ENCODE measurements at places on chromosomes 6 and 20.

- DNase-seq = no peak
Measured at GRCh38 chr6:19205076-19205475, 632.1 kb upstream of the ID4 start.

DNA sequence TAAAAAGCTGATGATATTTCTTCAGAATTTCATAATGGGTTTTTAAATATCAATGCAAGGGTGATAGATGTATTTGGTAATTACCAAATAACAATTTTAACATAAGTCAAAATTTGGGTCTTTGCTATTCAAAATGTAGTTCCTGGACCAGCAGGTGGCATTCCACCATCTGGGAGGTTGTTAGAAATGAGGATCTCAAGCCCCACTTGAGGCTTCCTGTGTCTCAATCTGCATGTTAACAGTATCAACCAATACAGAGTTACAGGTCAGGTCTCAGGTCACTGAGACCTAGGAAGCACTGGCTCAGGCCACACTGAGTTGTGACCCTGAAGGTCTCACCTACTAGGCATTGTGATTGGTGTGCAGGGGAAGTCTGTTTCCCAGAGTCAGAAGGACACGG lies 57.2 kb upstream of the MTRF1L start:
- no peak for DNase-seq

- DNase-seq = no peak
Measured at GRCh38 chr6:36662380-36662779, 16.1 kb upstream of the CDKN1A start.

GRCh38 chr20:52372169-52372568 lies 180.6 kb upstream of the ZFP64 start:
- DNase-seq = no peak

GRCh38 chr6:13667655-13668054 lies 44.0 kb downstream of the RANBP9 start:
- DNase-seq = no peak

- peak; percentile 24 for DNase-seq
Measured at GRCh38 chr6:2353412-2354137, 108.2 kb upstream of the GMDS start.

GRCh38 chr20:48349656-48350055 lies 478.1 kb downstream of the PREX1 start:
- DNase-seq = no peak

GRCh38 chr20:32544893-32545840 lies 40.0 kb downstream of the NOL4L start:
- no peak for DNase-seq

GRCh38 chr20:46364670-46365486 lies 41.5 kb downstream of the ELMO2 start:
- no peak for DNase-seq

DNA sequence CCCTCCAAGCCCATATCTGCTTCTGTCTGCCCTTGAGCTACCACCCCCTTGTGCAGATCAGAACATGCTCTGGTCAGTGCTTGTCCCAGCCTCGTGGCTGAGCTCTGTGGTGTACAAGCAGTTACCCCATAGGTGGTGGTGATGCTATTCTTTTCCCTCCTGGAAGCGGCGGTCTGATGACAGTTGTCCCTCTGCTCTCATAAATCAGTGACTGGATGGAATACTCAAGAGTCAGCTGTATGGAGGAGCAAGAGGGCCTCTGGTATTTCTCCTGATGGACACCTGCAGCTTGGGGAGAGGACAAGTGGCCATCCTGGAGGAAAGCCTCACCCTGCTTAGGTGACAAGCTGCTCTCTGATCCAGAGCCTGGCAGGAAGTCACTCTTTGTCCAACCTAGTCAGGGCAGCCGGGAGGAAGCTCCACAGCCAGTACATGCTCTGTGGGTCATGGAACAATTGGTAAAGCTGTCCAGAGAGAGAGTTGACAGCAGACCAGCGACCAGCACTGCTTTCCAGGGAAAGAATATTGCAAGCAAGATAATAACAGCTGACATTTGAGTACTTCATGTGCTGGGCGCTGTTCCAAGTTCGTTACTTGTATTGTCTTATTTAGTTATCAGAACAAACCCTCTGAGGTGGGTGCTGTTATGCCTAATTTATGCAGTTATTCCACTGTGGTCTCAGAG lies 47.1 kb downstream of the SCAND1 start:
- DNase-seq = no peak

DNA sequence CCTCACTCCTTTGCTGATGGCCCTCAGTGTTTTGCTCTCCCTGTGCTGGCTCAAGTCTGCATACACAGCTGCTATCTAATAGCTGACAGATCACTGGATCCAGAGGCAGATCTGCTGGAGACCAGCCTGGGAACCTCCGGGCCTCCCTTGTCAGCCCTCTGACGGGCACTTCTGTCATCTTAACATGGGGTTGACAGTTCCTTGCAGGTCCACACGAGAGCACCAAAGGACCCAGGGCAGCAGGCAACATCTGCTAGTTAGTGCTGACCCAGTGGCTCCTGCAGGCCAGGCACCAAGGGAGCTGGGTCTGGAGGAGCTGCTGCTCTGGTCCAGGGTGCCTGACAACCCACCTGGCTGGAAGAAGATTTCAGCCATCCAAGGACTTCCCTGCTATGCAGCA lies 208.1 kb downstream of the UST start:
- no peak for DNase-seq

GRCh38 chr6:155079985-155080452 lies 84.9 kb downstream of the TIAM2 start:
- no peak for DNase-seq

DNA sequence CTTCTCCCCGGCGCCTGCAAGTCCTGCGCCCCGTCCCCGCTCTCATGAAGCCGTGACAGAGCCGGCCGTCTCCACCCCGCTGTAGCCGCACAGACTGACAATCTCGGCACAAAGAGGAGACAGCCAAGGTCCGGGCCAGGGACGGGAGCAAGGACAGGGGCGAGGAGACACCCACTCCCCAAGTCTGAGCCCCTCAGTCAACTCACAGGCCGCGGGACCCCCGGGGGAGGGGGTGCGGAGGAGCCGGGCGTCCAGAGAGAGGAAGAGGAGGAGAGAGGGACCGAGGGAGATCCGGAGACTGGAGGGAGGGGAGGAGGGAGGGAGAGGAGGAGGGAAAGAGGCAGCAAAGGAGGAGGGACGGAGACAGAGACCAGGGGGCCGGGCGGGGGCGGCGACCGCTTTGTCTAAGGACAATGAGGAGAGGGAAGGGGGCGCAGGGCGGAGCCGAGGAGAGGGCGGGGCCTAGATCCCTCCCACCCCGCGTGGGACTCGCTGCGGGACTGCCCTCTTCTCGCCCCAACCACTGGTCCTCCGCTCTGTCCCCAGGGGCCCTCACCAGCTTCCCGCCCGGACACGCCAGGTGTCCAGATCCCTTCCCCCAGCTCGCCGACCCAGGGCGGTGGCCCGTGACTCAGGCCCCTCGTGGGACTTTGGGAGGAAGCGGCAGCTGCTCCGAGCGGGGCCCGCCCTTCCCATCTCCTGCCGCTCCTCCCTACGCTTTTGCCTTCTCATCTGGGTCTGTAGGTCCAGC lies 638 bp upstream of the PPP1R18 start:
- peak; percentile 87 for DNase-seq

DNA sequence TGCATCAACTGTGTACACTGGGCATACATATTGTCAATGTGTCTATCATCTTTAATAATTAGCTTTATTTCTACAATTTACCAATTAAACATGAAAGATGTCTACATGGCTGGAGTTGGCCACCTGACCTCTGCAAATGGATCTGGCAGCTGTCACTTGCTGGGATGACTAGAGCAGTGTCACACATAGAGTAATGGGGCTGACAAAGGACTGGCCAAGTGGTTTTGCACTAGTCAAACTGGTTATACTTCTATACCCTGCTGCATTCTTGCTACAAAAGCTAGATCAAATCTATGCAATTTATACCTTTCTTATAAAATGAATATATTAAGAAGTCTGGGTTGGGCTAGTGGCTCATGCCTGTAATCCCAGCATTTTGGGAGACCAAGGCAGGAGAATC lies 99.3 kb downstream of the SESN1 start:
- no peak for DNase-seq

DNA sequence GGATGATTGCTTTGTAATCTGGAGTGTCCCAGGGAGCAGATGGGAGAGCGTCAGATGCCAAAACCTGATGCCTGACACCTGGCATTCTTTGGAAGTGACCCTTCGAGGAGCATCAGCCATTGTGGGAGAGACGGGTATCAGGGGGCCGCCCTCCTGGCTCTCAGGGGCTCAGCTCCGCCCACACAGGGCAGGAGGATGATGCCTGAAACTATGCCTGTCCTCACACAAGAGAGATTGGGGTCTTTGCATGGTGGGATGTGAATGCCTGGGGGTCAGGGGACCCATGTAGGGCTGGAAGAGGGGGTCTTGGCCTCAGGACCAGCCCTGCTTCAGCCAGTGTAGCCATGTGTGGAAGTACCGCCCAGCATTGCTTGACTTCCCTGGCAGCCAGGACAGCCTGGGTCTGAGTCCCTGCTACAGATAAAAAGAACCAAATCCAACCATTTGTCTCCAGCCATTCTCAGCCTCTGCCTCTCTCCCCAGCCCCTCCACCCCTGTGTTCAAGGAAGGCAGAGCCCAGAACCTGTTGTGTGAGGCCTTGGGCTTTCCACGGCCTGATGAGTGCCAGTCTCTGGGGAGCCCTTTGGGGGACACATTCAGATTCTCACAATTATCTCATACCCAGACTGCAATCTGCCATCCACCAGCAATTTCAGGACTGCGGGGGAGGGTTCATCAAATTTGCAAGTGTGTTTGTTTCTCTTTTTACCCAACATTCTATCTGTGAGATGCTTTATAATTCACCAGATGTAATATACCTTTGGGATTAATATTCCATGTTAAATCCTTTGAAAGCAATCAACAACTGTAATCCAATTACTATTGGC lies 371.2 kb downstream of the PREX1 start:
- no peak for DNase-seq

DNA sequence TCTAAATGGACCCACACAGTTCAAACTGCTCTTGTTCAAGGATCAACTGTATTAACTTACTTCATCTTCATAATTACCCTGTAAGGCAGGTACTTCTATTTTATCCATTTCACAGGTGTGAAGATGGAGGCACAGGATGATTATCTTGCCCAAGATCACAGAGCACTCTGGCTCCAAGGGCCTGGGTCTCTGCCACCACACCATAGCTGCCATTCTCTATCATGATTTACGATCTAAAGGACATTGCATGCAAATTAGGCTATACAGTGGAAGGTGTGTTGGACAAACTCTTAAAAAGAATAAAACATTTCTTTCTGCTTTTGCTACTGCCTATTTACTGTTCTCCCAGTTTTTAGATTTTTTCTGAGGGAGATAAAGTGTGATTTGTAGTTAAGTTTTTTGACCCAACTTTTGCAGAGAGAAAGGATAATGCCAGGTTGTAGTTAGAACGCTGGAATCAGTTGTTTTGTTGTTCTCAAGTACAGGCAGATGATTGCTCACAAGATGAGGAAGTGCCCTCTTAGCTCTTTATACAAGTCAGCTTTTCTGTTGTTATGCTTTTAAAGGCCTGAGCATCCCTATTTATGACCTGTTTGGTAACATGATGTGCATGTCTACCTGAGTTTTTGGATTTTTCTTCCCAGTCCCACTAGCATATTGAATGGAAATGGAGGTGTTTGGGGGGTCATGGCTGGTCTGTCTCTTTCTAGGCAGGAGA lies 247.9 kb downstream of the ZFAND3 start:
- no peak for DNase-seq

GRCh38 chr6:84093441-84094435 lies 60.2 kb downstream of the MRAP2 start:
- no peak for DNase-seq

DNA sequence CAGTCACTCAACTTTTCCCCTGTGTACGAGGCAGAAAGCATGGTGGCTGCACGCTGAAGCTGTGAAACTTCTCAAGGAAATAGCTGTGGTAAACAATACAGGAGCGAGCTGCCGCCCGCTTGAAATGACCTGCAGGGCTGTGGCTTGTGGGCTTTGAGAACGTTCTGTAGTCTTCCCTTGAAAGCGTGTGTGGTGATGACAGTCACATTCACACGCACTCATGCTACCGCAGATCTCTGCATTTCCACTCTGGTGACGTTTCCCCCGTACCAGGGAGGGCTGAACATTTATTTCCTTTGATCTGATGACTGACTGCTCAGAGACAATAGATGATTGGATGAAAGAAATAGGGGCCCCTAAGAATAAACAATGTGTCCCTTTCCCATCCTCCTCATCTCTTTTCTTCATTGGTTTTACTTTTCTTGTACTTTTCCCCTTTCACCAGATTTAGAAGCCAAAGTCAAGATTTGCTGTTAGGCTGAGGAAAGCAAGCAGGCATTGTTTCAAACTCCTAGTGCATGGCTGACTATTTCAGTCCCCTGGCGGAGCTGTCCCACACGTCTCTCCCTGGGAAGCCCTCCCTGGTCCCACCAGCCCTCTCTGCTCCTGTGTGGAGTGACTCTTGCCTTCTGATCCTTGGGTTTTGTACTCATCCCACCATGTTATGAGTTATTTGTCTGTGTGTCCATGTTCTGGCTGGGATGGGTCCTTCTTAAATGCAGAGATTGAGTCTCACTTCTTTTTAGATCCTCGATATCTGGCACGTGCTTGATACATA lies 3.9 kb downstream of the SYTL3 start:
- DNase-seq = peak; percentile 93

DNA sequence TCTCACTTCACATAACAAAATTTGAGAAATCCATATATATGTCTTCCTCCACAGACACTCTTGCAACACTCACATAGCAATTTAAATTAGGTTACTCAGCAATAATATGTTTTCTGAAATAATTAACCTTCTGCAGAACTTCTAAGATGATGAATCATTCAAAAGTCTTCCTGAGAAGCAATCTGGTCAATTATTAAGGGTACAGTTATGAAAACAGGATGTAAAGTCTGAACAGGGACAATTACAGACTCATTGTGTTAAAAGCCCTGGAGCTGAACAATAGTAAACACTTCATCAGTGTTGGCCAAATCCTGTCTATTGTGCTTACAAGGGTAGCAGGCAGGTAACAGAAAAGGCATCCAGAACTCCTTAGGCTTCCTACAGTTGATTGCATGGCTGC lies 75.4 kb downstream of the FILIP1 start:
- no peak for DNase-seq

DNA sequence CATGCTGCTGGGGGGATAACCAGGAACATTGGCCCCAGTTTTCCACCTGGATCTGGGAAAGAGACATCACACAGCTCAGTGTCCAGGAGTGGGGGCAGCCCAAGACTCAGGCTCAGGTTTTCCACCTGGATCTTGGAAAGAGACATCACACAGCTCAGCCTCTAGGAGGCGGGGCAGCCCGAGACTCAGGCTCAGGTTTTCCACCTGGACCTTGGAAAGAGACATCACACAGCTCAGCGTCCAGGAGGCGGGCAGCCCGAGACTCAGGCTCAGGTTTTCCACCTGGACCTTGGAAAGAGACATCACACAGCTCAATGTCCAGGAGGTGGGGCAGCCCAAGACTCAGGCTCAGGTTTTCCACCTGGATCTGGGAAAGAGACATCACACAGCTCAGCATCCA lies 361.6 kb downstream of the THBS2 start:
- no peak for DNase-seq

Data from CD4-positive, alpha-beta T cell treated with Interferon gamma for 1 hour (primary cell).